ENCODE measurements at places on chromosomes 7 and 10. TPM values are rescaled to one million over a fixed set of nuclear protein-coding genes. Genes with fewer than 3 reads are reported as not detected.

LIPJ gene
- total RNA-seq = under 0.01 TPM

AFAP1L2 gene
- 18.8 TPM for total RNA-seq

TAF5 gene
- total RNA-seq = 5.0 TPM

CRYGN gene
- total RNA-seq = 0.14 TPM

ALOX5 gene
- total RNA-seq = 5.6 TPM

CFAP70 gene
- 0.68 TPM for total RNA-seq

KIAA1217 gene
- total RNA-seq = 5.5 TPM

MTURN gene
- total RNA-seq = 24.6 TPM

LARP4B gene
- 39.6 TPM for total RNA-seq
